Stimulated activated CD4-positive, alpha-beta T cell treated with anti-CD3 and anti-CD28 coated beads, Interleukin-4, amount 100 ng/mL, for 48 hours (primary cell): ENCODE measurements at places on chromosomes 6 and 20.
A peak's percentile ranks its signal among the peaks of the same experiment; 100 is the strongest.

- DNase-seq: no peak
Measured at GRCh38 chr20:53069132-53069531, 97.0 kb downstream of the TSHZ2 start.

GRCh38 chr20:61889659-61890058, 176.0 kb downstream of the TAF4 start:
- no peak for DNase-seq

GRCh38 chr20:40895182-40895581, 133.4 kb upstream of the TOP1 start:
- no peak for DNase-seq

- DNase-seq: no peak
Measured at GRCh38 chr6:95325916-95326315, 251.4 kb upstream of the MANEA start.

DNA sequence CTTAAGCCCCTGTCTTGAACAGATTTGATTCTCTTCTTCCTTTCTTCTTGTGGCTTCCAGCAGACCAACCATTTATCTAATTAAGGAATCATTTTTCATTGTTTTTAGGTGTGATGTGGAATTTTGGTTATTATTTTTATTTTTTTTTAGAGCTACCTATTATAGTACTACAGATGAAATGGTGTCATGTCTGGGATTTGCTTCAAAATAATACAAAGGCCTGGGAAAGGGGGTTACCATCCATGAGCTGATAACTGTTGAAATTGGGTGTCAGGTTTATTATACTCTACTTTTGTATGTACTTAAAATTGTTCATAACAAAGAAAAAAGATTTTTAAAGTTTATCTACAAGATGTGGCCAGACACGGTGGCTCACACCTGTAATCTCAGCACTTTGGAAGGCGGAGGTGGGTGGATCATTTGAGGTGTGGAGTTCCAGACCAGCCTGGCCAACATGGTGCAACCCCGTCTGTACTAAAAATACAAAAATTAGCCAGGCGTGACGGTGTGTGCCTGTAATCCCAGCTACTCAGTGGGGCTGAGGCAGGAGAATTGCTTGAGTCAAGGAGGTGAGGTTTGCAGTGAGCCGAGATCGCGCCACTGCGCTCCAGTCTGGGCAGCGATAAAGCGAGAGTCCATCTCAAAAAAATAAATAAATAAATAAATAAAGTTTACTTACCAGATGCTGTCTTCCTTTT, 561 bp downstream of the IL22RA2 start:
- no peak for DNase-seq

- DNase-seq: no peak
Measured at GRCh38 chr6:135901774-135902524, 50.4 kb downstream of the PDE7B start.

DNA sequence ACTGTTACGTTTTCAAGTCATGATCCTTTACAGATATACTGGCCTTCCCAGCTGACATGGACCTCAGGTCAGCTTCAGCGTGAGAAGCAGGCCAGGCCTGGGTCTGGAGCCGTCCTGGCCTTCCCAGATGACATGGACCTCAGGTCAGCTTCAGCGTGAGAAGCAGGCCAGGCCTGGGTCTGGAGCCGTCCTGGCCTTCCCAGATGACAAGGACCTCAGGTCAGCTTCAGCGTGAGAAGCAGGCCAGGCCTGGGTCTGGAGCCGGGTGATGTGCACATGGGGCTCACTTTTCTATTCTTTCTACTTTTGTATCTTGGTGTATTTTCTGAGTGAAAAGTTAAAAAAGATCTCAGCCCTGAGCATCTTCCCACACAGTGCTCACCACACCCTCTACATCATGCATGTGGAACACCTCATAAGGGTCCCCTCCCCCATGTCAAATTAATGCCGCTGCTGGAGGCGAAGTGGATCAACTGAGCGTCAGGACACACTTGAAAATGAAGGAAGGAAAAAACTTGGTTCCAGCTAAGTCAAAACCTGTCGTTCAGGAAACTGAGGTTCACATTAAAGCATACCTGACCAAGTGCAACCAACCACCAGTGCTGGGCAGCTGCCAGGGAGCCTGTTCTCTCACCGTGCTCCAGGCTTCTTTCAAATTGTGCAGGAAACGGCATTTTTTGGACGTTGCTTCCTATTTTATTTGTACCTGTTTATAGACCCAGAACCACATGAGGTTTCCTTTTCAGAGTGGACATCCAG, 32.2 kb downstream of the KIF25 start:
- no peak for DNase-seq

DNA sequence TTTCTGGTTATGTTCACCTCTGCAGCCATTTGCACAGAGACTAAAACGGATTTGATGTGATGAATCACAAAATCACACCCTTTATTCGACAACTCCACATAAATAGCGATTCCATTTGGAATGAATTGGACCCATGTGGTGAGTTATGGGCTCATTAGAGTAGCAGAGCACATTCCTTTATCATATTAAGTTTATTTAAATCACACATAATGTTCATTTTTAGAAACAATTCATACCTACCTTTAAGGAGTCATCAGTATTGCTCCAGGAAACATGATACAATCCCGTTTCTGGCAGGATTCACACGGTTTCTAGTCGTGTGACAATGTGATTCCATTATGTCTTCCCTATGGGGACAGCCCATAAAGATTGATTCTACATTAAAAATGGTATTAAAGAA, 303.5 kb downstream of the CDH4 start:
- DNase-seq: no peak

DNA sequence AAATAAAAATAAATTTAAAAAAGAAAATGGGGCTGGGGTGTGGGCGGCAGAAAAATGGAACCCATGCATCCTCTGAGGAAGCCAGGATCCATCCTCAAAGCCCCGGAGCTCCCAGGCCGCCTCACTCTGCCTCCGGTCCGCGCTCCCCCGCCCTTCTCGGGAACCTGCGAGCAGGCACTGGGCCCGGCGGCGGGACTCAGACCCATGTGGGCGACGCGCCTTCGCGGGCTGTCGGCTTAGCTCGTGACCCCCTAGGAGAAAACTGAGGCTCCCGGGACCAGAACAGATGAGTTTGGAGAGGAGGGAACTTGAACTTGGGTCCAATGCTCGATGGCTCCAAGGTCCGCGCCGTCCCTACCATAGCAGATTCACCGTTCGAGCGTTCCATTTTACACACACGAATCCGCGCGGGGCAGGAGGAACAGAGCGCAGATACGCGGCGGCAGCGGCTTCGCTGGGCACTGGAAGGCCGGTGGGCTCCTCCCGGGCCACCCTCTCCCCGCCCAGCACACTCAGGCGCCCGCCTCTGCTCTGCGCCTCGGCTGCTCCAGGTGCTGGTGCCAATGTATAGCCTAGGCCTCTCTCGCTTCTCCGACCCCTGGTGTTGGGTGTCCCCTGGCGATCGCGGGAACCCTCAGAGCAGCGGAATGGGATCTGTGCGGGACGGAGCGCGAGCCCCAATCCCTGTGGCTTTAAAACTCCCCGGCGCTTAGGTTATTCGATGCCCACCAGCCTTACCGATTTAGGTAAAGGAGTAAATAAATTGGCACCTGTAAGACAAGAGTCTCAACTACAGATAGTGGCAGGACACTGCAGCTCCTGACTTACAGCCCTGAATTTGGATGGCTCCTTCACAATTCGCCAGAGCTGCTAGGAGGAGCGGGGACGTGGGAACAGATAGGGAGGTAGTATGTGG, 39.2 kb downstream of the DPPA5 start:
- DNase-seq: no peak

DNA sequence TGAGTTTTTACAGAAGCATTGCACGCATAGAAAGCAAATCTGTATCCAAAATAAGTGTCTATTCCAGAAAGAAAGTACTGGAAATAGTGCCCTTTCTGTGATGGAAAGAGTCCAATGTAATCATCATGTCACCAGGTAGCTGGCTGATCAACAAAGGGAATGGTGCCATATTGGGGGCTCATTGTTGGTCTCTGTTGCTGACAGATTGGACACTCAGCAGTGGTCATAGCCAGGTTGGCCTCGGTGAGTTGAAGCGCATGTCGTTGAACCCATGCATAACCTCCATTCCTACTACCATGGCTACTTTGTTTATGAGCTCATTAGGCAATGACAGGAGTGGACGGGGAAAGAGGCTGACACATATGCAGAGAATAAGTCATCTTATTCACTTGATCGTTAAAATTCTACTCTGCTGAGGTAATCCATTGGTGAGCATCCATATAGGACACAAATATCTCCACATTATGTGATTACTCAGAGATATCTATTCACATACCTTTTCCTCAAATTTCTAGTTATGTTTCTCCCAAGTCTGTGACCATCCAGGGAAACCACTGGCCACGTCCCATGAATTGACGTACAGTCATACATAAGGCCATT, 560.5 kb downstream of the HAO1 start:
- no peak for DNase-seq

DNA sequence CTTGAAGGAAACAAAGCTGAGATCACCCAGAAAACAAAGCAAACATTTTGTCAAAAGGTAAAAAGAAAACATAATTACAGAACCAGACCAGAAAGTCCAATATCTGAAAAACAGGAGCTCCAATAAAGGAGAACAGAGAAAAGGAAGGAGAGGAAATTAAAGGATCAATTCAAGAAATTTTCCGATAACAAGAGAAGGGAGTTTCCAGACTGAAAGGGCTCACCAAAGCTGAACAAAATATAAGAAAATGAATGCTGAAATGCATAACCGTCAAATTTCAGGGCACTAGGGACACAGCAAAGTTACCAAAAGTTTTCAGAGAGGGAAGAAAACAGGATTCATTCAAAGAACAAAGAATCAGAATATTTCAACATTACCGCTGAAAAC, 23.9 kb downstream of the ILRUN start:
- DNase-seq: no peak

- DNase-seq: no peak
Measured at GRCh38 chr20:25254571-25254970, 6.7 kb downstream of the PYGB start.

- DNase-seq: no peak
Measured at GRCh38 chr6:37540390-37540789, 40.7 kb upstream of the CCDC167 start.

GRCh38 chr6:122565708-122566107, 44.5 kb upstream of the PKIB start:
- DNase-seq: no peak

- no peak for DNase-seq
Measured at GRCh38 chr6:53565886-53566285, 21.0 kb upstream of the GCLC start.

- DNase-seq: no peak
Measured at GRCh38 chr6:108838101-108838717, 10.0 kb upstream of the ARMC2 start.

DNA sequence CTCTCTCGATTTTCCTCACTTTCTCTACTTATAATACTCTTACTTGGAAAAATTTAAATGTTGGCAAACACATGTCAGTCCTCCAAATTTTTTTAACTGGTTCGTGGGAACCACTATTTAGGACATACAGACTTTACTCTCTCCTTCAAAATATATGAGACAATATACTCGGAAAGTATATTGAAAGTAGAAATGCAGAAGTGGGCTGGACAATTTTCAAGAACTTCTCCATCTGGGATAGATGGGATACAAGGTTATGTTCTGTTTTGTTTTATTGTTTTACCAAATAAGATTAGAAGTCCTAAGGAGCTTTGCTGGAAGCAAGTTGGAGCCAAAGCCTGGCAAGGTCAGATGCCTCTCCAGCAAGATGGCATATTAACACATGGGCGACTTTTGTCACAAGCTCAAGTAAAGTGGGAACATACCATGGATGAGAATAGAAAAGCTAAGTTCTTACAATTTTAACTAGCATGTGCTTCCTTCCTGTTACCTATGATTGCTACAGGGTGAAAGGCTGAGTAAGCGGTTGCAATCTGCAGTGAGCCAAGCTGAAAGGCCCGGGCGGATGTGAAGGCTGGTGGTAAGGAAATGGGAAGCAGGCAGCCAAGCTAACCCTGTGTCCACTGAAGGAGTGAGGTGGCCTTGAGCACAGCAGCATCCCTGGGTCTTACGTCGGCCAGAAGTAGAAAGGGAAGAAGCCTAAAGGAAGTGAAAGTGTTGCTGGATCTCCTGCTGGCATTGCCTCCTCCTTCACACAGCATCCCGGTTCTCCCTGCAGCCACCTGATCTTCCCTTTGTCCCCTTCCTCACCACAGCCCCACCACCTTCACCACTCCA, 7.1 kb downstream of the MAP3K5 start:
- DNase-seq: peak; percentile 19

DNA sequence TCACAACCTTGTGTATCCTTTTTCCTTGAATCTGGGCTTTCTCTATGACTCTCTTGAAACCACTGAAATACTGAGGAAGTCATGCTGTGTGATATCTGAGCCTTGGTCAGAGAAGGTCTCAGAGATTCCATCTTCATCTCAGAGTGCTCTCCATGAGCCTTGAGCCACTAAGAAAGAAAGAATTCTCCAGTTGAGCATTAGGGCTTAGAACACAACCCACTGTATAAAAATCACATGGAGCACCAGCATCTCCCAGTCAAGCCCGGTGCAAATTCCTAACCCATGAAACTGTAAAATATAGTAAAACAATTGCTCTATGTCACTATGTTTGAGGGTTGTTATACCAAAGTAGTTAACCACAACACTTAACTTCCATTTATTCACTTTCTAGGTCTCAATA, 181.4 kb downstream of the MOXD1 start:
- no peak for DNase-seq

- DNase-seq: no peak
Measured at GRCh38 chr6:161189891-161190290, 84.0 kb downstream of the AGPAT4 start.

DNA sequence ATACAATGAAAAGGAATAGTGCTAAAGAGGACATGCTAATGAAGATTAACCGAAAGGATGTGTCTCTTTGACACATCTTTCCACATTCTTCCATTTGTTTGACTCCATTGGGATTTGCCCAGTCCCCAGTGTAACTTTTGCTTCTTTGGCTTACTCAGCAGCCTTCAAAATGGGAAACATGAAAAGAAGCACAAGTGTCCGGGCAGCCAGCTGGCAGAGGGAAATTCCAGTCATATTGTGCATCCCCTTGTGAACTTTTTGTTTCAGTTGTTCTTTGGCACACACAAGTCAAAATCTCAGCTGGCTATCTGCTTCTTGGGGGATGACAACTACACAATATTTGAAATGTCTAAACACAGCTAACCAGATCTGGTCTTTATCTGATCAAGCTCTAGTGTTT, 157.4 kb downstream of the OGFRL1 start:
- DNase-seq: no peak

- DNase-seq: no peak
Measured at GRCh38 chr6:14918200-14918907, 327.5 kb upstream of the JARID2 start.

- peak; percentile 70 for DNase-seq
Measured at GRCh38 chr6:158220786-158221442, 52.8 kb downstream of the GTF2H5 start.

GRCh38 chr6:157760589-157761330, 62.3 kb upstream of the SNX9 start:
- no peak for DNase-seq

- no peak for DNase-seq
Measured at GRCh38 chr6:121932076-121932991, 467.1 kb upstream of the HSF2 start.

- DNase-seq: no peak
Measured at GRCh38 chr6:35665573-35665972, 23.1 kb downstream of the FKBP5 start.

DNA sequence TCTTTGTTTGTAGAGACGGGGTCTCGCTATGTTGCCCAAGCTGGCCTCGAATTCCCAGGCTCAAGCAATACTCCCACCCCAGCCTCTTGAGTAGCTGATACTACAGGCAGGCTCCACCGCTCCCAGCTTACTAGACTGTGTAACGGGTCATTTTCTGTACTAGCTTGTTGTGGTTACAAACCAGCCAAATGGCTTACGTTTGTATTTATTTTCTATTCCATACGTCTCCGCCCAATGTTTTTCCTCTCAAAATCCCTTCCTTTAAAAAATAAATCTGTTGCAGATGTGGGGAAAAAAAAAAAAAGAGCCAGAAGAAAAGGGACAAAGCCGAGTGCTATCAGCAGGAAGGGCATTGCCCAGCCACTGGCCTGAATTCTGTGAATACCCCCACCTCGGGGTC, 41.6 kb downstream of the PRND start:
- DNase-seq: no peak
